ENCODE measurements at places on chromosomes 6 and 20. TPM values are rescaled to one million over a fixed set of nuclear protein-coding genes. Genes with fewer than 3 reads are reported as not detected.

The TNNC2 gene
- 0.12 TPM for total RNA-seq

The FNDC1 gene
- under 0.01 TPM for total RNA-seq

The TMEM14B gene
- 104 TPM for total RNA-seq

The ZSWIM1 gene
- total RNA-seq = 4.0 TPM

The SLC22A16 gene
- total RNA-seq = not detected

The CST2 gene
- not detected for total RNA-seq

The IRF4 gene
- under 0.01 TPM for total RNA-seq

The SASH1 gene
- total RNA-seq = 26.1 TPM

The SLC17A3 gene
- total RNA-seq = not detected

The MTG2 gene
- 25.7 TPM for total RNA-seq

The LY86 gene
- total RNA-seq = not detected

The BLTP3A gene
- 5.0 TPM for total RNA-seq

The FGD2 gene
- not detected for total RNA-seq

The EYA4 gene
- total RNA-seq = 14.5 TPM

The SLC17A1 gene
- not detected for total RNA-seq

The COL10A1 gene
- total RNA-seq = 0.37 TPM

The FAM83C gene
- not detected for total RNA-seq

The RAET1L gene
- total RNA-seq = not detected

The RNF217 gene
- 13.4 TPM for total RNA-seq

The BTBD9 gene
- total RNA-seq = 20.1 TPM

The SNAI1 gene
- total RNA-seq = 0.11 TPM

Measured in uterine smooth muscle cell (primary cell).